ENCODE measurements at places on chromosomes 1 and 21.
A peak's percentile ranks its signal among the peaks of the same experiment; 100 is the strongest.

DNA sequence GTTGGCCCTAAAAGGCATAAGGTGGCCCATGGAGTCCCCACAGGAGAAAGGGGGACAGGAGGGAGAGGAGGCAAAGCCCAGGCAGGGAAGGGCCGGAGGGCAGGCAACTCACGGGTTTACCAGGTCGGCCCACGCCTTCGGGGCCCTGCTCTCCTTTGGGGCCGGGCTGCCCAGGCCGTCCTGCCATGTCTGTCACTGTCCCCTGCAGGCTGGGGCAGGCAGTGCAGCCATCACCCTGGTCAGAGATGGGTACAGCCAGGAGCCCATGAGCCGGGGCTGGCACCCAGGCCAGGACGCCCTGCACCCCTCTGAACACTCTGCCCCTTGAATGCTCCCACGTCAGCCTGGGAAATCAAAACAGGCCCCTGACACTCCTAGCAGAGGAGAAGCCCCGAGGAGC is 19.8 kb downstream of the COL16A1 start:
- DNase-seq: no peak

GRCh38 chr1:32100359-32100758 is 7.5 kb upstream of the KPNA6 start:
- no peak for DNase-seq

GRCh38 chr1:186337554-186337953 is 37.5 kb downstream of the TPR start:
- no peak for DNase-seq

GRCh38 chr1:51305371-51305823 is 25.0 kb downstream of the TTC39A start:
- no peak for DNase-seq

GRCh38 chr1:86502721-86503405 is 34.1 kb downstream of the CLCA1 start:
- DNase-seq: peak; percentile 9

GRCh38 chr1:233566886-233567285 is 47.0 kb upstream of the KCNK1 start:
- DNase-seq: no peak

GRCh38 chr1:27001570-27002360 is 8.3 kb downstream of the TRNP1 start:
- no peak for DNase-seq

All from NCI-H2107 (cell line).